ENCODE measurements at places on chromosomes 6 and 20.

GRCh38 chr20:41627001-41627495 lies 8.9 kb upstream of the CHD6 start:
- no peak for DNase-seq

DNA sequence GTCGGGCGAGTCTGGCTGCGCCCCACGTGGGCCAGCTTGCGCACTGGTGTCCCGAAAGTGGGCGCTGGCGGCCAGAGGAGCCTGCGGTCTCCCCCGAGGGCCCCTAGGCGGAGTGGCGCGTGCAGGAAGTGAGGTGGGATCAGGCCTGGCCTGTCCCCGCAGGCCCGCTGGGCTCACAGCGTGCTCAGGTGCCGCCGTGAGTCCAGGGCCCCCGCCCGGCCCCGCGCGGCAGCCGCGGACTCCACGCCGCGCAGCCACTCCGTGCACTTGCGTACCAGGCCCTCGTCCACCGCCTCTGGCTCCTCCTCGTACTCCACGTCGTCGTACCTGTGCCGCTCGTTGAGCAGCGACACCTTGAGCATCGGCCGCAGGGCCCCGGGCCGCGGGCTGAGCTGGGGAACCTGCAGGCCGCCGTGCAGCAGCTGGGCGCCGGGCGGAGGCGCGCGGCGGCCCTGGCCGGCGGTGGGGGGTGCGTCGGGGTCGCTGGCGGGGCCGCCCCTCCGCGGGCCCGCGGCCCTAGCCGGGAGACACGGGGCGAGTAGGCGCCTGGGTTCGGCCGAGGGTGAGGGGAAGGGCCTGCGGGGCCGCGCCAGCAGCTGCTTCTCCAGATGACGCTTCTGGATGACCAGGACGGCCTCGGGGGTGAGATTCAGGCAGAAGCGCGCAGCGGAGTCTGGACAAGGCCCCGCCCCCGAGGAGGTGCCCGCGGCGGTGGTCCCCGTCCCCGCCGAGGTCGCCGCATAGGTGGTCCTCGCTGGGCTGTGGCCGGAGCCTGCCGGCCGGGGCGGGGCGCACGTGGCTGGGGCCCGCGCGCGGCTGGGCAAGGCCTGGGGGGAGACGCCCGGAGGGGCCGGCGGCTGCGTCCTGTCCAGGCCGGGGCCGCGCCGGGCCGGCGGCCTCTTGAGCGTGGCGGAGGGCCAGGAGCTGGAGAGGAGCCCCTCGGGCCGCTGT lies 835 bp downstream of the PRR18 start:
- no peak for DNase-seq

DNA sequence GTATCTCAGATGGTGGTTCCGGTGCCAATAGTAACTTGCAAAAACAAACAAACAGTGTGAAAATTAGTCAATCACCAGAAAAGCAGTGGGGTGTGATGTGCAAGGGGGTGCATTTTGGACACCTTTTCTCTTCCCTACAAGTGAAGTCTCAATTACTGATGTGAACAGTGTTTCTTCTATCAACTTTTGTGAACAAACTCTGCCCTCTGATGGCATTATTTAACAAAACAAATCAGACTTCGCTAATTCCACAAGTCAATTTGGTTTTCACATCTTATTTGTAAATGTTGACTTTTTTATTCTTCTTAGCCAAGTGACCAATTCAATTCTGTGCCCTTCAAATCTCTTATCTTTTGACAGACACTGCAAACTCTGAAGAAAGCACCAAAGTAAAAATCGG lies 212.2 kb downstream of the UST start:
- no peak for DNase-seq

GRCh38 chr6:116766506-116767176 lies 1.1 kb upstream of the FAM162B start:
- DNase-seq, result no peak

GRCh38 chr6:40962241-40962640 lies 76.8 kb downstream of the UNC5CL start:
- no peak for DNase-seq

GRCh38 chr20:45039475-45039820 lies 61.5 kb downstream of the KCNS1 start:
- DNase-seq, result no peak

GRCh38 chr20:63268256-63268655 lies 4.4 kb upstream of the ARFGAP1 start:
- no peak for DNase-seq

Measured in stimulated activated CD4-positive, alpha-beta T cell treated with anti-CD3 and anti-CD28 coated beads, Interleukin-1b, Interleukin-23, amount 100 ng/mL, for 1 hour (primary cell).